ENCODE measurements at places on chromosomes 16 and 17.

- DNase-seq, result no peak
These were observed 145.0 kb upstream of the HS3ST4 start for GRCh38 chr16:25546791-25547190.

- DNase-seq, result no peak
These were observed 86.4 kb upstream of the HS3ST2 start for GRCh38 chr16:22727285-22728166.

- DNase-seq, result no peak
These were observed 736 bp downstream of the APPBP2 start for GRCh38 chr17:60525328-60525684.

DNA sequence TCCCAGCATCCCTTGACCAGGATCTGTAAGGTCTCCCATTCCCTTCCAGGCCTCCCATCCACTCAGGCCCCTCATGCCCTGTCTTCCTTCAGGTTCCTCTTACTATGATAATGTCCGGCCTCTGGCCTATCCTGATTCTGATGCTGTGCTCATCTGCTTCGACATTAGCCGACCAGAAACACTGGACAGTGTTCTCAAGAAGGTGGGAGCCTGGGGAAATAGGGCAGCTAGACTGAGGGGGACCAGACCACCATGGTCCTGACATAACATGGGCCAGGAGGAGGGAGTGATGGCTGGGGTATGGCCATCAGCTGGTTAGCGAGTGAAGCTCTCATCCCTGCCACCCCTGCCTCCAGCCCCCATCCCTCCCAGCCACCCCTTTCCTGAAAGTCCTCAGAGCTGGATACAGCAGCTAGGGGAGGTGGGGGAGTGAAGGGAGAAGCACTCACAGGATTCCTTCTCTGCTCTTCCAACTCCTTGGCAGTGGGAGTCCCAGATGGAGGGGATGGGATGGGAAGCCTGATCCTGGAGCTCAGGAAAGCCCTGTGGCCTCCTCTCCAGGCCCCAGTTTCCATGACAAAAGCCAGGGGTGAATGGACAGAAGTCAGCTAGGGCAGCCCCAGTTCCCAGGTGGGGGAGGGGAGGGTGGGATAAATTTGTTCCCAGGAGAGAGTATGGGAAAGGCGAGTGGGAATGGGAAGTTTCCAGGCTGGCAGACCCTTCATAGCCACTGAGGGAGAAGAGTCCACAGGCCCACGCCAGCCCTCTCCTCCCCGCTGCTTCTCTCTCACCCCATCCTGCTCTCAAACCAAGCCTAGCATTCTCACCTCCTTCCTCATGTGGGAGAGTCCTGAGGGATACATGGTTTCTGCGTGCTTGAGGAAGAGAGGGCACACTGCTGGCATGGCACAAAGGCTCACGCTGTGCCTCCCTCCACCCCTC lies 2.3 kb downstream of the RND2 start:
- DNase-seq, result no peak

- DNase-seq, result no peak
These were observed 864 bp upstream of the CTCF start for GRCh38 chr16:67561501-67561823.

DNA sequence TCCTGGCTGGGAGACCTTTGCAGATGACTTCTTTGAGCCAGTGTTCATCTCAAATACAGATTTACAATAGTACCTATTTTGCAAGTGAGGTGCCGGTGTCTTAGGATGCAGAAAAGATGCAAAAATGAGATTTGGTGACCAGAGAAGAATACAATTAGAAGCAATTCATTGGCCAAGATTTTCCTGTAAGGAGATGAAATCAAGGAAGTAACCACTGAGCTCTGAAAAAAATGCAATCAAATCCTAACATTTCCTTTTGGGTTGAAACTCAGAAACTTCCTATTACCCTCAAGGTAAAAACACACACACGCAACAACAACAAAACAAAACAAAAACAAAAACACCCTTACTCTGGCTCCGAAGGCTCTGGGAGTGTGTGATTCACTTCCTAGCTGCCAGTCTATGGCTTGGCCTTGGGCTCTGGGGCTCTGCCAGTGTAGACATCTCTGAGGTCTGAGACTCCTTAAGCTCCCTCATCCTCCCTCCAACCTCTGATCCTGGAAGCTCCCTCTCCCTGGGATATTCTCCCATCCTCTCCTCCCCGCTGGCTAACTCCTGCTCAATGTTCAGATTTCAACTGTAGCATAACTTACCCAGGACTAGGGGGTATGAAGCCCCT lies 16.8 kb upstream of the MT4 start:
- no peak for DNase-seq
